ENCODE measurements at places on chromosomes 11 and 22. TPM values are rescaled to one million over a fixed set of nuclear protein-coding genes. Genes with fewer than 3 reads are reported as not detected.

Gene LSP1
- polyA plus RNA-seq = 22.0 TPM

DNA sequence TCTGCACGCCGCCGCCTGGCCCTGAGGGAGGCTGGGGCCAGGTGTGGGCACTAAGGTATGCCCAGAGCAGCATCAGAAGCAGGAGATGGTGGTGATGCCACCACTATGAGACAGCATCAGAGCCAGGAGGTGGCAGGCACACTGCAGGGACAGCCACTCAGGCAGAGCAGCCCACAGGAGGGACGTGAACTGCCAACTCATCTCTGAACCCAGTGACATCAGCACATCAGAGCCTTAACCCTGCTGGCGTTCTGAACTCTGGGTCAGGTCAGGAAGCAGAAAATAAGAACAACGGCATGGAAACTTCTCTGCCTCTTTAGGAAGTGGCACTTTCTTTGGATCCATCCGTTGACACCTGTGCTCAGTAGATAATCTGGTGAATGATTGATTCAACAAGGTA, 14.7 kb upstream of the IFT27 start:
- no peaks in the 10 kb centered on the region for H3K36me3 ChIP-seq
- no peak overlapping the region for H3K4me3 ChIP-seq
- DNase-seq = no peak
- no peaks in the 10 kb centered on the region for H3K4me1 ChIP-seq
- no peaks in the 10 kb centered on the region for H3K27me3 ChIP-seq

Gene GGT5
- 24.7 TPM for polyA plus RNA-seq

GRCh38 chr11:19744130-19744529, 31.5 kb downstream of the NAV2 start:
- H3K36me3 ChIP-seq = no peaks in the 10 kb centered on the region
- no peak overlapping the region for H3K27ac ChIP-seq
- no peaks in the 10 kb centered on the region for H3K27me3 ChIP-seq
